ENCODE measurements at places on chromosomes 5 and 9. TPM values are rescaled to one million over a fixed set of nuclear protein-coding genes. Genes with fewer than 3 reads are reported as not detected.

- no peak for DNase-seq
Observed at GRCh38 chr5:137831526-137831925, 36.1 kb upstream of the MYOT start.

- no peak for DNase-seq
Observed at GRCh38 chr9:72039532-72039931, 20.9 kb downstream of the C9orf57 start.

Gene PCDHB5
- 2.7 TPM for total RNA-seq

DNA sequence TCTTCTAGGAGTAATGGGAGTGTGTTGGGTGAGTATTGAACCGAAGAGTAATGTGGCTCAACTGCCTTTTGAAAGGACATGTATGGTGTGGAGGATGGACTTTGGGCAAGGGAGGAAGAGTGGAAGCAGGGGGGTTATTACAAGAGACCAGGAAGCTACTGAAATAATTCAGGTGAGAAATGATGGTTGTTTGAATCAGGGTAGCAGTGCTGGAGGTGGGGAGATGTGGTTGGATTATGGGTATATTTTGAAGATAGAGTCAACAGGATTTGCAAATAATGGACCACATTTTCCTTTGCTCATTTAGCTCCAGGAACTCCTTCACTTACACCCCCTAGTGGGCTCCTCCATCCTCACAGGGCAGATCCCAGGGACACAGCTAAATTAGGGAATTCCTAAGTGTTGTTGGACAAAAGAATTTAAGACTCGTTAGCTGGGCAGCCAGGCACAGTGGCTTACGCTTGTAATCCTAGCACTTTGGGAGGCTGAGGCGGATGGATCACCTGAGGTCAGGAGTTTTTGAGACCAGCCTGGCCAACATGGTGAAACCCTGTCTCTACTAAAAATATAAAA is 1.2 kb upstream of the SLC4A9 start:
- DNase-seq, result no peak

- DNase-seq, result no peak
Observed at GRCh38 chr5:57889558-57889957, 406.9 kb upstream of the ACTBL2 start.

GRCh38 chr5:126695091-126695490 is 81.8 kb upstream of the LMNB1 start:
- no peak for DNase-seq

GRCh38 chr9:16815079-16815478 is 55.4 kb downstream of the BNC2 start:
- no peak for DNase-seq

Gene SOHLH1
- not detected for total RNA-seq

DNA sequence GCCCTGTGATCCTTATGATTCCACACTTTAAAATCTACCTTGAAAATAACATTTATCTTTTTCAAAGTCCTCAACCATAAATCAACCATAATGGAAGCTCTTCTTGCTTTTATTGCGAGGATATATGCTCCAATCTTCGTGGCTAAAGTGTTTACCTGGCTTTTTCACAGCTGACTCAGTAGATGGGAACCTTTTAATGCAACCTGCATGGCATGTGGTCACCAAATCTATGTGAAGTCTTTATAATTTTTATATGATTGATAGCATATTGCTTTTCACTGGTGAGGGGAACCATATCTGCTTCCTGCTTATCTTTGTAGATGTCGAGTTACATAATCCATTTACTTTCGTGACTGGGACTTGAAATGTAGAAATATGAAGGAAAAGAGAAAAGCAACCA is 47.1 kb upstream of the TLX3 start:
- no peak for DNase-seq

DNA sequence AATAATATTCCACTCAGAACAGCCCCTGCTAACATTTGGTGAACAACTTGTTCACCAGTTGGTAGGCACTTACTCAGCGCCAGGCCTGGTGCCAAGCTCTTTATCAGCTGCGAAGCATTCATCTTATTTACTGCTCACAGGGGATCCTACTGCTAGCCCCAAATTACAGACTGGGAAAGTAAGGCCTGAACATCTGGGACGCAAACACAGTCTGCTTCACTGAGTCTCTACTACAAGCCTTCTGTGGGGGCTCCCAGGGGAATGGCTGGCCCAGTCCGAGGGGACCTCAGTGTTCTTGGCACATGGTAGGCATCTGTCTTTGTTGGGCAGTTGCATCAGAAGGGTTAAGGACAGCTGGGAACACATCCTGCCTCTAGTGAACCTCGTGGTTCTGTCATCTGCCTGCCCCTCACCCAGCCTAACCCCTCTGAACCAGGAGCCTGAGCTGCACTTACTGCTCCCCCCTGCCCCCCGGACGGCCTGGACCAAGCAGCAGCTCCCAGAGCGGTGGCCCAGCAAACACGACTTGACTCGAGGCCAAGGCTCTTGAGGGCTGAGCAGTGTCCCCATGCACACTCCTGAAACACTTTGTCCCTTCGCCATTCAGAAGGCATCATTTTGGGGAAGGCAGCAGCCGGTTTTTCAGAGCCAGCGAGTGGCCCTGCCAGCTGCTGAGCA is at the start of gene PHYHD1:
PHYHD1 (plus strand) TSS at position 602 of the 678 bp plus-strand sequence. CDS start 1,342 bp downstream, outside the sequence.
- peak; percentile 66 for DNase-seq

Gene RAD50
- total RNA-seq, result 17.1 TPM
